ENCODE measurements at places on chromosomes 5 and 9. TPM values are rescaled to one million over a fixed set of nuclear protein-coding genes. Genes with fewer than 3 reads are reported as not detected.

DNA sequence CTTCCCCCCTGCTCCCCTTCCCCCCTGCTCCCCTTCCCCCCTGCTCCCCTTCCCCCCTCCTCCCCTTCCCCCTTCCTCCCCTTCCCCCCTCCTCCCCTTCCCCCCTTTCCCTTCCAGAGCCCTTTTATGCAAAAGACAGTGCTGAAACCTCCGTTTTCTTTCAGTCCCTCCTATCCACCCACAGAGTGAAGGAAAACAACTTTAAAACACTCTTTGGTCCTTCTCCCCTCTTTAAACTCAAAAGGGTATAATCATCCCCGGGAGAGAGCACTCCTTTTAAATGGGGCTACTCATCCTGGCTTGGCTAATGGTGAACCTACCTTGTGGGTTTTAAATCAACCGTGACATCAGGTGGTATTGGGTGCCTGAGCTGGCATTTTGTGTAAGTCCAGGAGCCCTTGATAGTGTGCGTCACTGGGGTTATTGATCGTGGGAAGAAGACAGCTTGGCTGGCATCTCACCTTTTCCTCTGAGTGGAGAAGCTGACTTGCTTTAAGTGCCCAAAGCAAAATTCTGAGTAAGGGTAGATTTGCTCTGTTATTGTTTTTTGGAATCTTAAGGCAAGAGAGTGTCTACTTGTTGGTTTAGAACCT, 2.7 kb downstream of the LARP1 start:
- peak; percentile 90 for DNase-seq

DNA sequence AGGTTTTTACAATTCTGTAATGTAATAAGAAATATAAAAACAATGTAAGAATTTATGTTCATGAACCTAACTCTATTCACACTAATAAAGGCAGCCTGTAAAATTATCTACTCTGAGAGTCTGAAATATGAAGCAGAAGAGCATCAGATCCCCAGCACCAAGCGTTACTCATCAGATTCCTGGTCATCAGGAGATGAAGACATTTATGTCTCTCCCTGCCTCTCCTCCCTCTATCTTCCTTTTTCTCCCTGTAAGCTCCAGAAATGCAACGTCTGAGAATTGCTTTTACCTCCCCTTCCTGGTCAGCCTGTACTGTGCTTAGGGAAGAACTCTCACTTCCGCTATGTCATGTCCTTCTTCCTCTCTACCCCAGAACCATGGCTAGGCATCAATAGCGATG, 114.4 kb upstream of the SLIT3 start:
- DNase-seq, result no peak

GRCh38 chr5:85453026-85453349, 1068.3 kb upstream of the EDIL3 start:
- DNase-seq, result peak; percentile 2

GRCh38 chr5:100772006-100772405, 131.1 kb downstream of the ST8SIA4 start:
- DNase-seq, result no peak

- DNase-seq, result no peak
Observed at GRCh38 chr5:155616779-155617392, 603.3 kb downstream of the KIF4B start.

DNA sequence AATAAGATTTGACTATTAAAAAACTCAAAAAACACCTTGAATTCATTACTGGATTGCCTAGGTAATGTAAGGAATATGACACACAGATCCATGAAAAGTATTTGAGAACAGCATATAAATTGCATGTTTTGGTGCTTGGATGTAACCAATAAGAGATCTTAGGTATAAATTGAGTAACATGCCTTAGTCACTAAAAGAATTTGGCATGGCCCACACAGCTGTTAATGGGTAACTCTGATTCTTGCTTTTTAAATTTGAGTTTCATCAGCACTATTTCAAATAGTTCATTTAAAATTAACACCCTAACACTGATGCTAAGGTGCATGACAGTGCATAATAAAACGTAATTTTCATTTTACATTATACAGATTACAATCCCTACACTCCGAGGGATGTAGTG, 779.3 kb upstream of the WWC1 start:
- peak; percentile 79 for DNase-seq

DNA sequence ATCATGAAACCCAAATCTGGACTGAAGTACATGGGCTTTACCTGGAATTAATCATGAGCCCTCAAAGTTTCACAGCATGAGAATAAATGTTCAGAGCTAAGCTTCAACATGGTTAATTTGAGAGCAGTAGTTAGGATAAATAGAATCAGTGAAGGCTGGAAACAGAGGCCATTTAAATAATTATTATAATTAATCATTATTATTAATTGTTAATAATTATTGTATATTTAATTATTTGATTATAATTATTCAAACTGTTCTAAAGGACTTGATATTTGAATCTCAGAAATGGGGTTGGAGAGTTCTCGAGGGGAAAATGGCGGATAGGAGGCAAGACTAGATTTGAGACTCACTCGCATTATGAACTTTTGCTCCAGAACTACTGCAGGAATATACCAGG, 119.6 kb upstream of the ITGA1 start:
- no peak for DNase-seq

SPINK6 gene
- not detected for total RNA-seq

PCDHAC2 gene
- 1.1 TPM for total RNA-seq

GRCh38 chr5:172283020-172283861, at the start of gene UBTD2:
UBTD2 (minus strand) TSS chr5:172283764; CDS start chr5:172283665, 99 bp downstream.
- DNase-seq, result peak; percentile 67

WDR36 gene
- 51.1 TPM for total RNA-seq

- no peak for DNase-seq
Observed at GRCh38 chr9:137390553-137391410, 32.2 kb downstream of the EXD3 start.

GRCh38 chr9:80410106-80410505, 838.3 kb downstream of the TLE4 start:
- peak; percentile 78 for DNase-seq

CNTFR gene
- not detected for total RNA-seq

ADGRD2 gene
- not detected for total RNA-seq

C5orf58 gene
- not detected for total RNA-seq

DNA sequence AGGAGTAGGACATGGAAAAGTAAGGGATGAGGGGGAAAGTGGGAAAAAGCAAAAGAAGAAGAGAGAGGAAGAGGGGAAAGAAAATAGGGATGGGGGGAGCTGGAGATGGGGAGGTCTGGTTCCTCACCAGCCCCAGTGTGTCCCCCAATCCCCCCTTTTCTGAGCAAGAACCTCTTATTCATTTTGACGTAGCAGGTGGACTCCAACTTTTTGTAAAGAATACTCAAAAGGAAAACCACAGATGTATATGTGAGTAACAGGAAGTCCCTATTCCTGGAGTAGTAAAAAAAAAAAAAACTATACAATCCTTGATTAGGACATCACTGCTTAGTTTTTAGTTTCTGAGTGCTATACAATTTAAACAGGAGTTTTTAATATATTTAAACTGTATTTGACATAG, 3.9 kb upstream of the CFAP95 start:
- no peak for DNase-seq

GRCh38 chr9:129435291-129435690, 185.6 kb downstream of the C9orf50 start:
- DNase-seq, result no peak

DNA sequence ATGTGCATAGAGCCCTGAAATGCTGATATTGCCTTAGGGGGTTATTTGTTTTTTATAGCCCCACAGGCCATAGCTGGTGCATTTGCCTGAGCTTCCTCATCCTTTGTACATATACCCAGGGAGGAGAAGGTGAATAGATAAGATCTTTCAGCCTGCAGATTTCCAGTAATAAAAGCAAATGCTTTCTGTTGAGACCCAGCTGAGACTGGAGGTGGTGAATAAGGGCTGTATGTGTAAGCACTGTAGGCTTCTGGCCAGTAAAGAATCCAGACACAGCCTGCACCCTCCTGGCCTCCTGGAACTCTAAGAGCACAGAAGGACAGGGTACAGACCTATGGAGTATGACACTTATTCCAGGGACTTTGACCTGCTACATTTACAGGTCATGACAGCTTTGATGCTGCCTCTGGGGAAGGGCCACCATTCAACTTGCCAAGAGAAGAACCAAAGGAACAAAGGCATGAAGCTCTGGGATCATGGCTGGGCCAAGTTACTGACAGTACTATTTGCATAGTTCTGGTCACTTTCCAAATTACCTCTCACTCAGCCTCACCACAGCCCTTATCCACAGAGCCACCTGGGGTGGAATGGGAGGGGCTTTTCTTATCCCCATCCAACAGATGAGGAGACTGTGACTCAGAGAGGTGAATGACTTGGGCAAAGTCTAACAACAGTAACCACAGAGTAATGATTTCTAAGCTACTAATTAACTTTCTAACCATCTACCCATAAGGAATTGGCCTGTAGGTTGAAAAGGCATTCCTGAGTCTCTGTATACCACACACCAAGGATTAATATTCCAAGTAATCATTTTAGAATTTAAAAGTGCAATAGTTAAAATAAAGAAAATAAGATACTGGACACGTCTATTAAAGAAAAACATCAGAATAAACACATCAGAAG, 604.5 kb upstream of the KLF4 start:
- peak; percentile 99 for DNase-seq

DNA sequence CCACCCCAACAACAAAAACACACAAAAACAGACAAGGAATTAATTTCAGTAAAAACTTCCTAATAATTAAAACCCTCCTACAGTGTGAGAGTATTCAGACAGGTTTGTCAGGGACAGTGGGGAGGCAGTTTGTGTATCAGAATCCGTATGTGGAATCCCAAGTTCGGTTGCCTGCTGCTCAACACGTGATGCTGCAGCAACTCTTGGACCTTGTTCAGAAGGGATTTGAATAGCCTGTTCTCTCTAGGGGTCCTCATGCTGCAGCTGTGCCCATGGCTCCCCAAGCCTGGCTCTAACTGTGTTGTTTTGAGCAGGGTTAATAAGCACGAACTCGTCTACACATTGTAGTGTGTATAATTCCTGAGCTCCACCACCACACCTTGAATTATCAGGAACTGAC, 28.7 kb downstream of the TLE4 start:
- DNase-seq, result no peak

DNA sequence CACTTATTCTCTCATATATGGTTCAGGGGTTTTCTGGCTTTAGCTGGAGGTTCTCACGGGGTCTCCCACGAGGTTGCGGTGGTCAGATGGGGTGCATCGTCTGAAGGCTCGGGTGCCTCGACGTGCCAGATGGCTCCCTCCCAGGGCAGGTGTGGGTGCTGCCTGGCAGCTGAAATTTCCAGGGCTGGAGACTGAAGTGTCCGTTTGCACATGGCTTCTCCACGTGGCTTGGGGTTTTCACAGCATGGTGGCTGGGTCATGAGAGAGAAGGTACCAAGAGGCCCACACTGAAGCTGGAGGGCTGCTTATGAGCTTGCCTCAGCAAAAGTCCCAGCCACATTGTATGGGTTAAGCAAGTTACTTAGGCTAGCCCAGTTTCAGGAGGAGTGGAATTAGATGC, 218.6 kb downstream of the AGTPBP1 start:
- no peak for DNase-seq

DNA sequence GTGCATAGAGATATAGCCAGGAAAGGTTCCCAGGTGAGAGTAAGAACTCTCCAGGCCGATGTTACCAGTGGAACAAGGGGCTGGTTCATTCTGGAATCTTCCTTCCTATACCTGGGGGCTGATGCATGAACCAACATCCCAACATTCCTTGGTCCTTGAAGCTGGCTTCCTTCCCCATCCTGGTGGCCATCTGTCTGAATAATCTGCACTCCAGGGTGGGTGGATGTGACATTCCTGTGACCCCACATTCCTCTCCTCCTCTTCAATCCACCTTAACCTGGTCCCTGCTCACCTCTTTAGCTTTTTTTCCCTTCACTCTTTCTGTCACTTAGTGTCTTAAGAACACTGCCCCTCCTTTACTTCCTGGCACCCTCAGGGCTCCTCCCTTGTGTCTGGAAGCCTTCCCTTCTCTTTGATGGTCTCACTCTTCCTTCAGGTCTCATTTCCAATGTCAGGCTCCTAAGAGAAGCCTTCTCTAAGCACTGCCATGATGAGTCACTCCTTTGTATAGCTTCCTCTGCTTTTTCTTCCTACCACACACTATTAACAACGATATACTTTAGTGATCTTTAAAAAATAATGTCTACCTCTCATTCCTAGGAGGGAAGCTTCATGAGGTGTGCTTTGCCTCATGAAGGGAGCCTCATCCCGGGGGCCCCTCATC, 80.3 kb downstream of the BOD1 start:
- no peak for DNase-seq

- DNase-seq, result no peak
Observed at GRCh38 chr5:126178521-126178920, 244.7 kb upstream of the GRAMD2B start.

- no peak for DNase-seq
Observed at GRCh38 chr5:1975898-1976765, 93.4 kb upstream of the IRX4 start.

IL7R gene
- 0.05 TPM for total RNA-seq

- DNase-seq, result no peak
Observed at GRCh38 chr9:35675732-35676392, 2.1 kb downstream of the CA9 start.

GRCh38 chr5:149110406-149110805, 30.9 kb upstream of the ABLIM3 start:
- DNase-seq, result no peak

ESM1 gene
- total RNA-seq, result not detected

- DNase-seq, result no peak
Observed at GRCh38 chr5:74194196-74194595, 446.3 kb downstream of the ENC1 start.

- peak; percentile 62 for DNase-seq
Observed at GRCh38 chr9:94533155-94533554, 21.7 kb upstream of the PCAT7 start.

TMEM232 gene
- 2.3 TPM for total RNA-seq

- no peak for DNase-seq
Observed at GRCh38 chr5:98282521-98282920, 490.9 kb upstream of the RGMB start.

GRCh38 chr5:127011961-127012644, 18.3 kb downstream of the MARCHF3 start:
- DNase-seq, result no peak

GRCh38 chr5:41925555-41925951, 472 bp downstream of the FBXO4 start:
- peak; percentile 49 for DNase-seq

DBH gene
- total RNA-seq, result not detected

GRCh38 chr5:9284781-9285307, 261.0 kb downstream of the SEMA5A start:
- DNase-seq, result peak; percentile 11

DNA sequence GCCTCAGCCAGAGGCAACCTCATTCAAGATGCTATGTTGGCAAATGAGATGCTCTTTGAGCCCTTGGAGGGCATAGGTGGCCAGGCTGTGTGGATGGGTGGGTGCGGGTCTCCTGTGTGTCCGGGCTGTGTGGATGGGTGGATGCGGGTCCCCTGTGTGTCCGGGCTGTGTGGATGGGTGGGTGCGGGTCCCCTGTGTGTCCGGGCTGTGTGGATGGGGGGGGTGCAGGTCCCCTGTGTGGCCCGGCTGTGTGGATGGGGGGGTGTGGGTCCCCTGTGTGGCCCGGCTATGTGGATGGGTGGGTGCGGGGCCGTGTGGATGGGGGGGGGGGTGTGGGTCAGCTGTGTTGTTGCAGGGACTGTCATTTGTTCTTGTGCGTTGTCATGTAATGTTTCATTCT, 136.6 kb upstream of the COL5A1 start:
- DNase-seq, result no peak

All from renal cortical epithelial cell (primary cell).